ENCODE measurements at places on chromosomes 11 and 22.

- DNase-seq: no peak
These were observed 1.3 kb upstream of the ZNF202 start for GRCh38 chr11:123742724-123743120.

GRCh38 chr22:32728291-32728690 lies 73.2 kb upstream of the TIMP3 start:
- no peak for DNase-seq

DNA sequence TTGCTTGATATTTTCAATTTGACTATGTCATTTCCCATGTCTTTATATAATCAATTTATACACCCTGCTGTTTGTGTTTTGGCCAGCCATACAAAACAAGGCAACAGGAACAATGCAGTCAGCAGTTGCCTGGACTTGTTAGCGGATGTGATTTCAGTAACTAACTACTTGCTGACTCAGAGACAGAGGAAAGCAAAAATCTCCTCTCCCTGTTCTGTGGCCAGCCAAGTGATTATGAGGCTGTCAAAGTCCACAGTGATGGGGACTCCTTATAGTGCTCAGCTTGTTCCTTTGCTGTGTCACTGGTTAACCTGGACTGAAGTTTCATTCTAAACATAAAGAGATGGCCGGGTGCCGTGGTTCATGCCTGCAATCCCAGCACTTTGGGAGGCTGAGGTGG lies 32.6 kb upstream of the APLP2 start:
- DNase-seq: no peak

DNA sequence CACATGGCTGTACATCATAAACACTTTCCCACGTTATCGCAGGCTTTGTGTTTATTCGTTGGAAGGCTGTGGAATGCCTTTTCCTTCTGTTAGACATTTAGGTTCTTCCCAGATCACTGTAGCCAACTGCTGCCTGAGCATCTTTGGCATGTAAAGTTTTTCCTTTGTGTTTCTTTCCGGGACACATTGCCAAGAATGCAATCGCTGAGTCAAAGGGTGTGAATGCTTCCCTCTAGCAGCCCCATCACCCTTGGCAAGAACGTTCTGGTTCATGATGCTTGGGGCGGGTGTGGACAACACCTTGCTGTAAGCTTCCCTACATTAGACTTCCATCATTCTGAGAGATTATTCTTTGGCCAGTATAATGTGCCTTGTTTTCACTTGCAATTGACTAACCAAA lies 136.2 kb downstream of the OSBP2 start:
- no peak for DNase-seq

GRCh38 chr22:50425179-50425916 lies 49.5 kb downstream of the SBF1 start:
- DNase-seq: no peak

DNA sequence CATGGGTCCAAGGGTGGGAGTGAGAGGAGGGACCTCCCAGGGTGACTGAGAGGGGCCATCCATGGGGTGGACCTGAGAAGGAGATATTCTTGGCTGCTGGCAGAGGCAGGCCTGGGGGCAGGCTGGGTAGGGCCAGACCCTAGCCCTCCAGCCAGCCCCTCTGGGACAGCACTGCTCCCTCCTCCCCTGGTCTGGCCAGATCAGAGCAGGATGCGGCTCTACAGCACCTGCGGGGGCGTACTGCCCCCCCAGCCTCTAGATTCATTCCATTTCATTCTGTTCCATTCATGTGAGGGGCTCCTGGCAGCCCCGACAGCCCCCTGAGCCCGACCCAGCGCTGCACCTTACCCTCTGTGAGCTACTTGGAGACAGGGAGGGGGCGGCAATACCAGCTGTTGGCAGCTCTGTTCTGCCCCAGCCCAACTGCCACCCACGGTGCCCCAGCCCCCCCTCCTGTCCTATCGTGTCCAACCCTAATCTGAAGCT lies 34.3 kb upstream of the MYRF start:
- DNase-seq: no peak

GRCh38 chr11:66289548-66290329 lies 796 bp upstream of the YIF1A start:
- peak; percentile 87 for DNase-seq

DNA sequence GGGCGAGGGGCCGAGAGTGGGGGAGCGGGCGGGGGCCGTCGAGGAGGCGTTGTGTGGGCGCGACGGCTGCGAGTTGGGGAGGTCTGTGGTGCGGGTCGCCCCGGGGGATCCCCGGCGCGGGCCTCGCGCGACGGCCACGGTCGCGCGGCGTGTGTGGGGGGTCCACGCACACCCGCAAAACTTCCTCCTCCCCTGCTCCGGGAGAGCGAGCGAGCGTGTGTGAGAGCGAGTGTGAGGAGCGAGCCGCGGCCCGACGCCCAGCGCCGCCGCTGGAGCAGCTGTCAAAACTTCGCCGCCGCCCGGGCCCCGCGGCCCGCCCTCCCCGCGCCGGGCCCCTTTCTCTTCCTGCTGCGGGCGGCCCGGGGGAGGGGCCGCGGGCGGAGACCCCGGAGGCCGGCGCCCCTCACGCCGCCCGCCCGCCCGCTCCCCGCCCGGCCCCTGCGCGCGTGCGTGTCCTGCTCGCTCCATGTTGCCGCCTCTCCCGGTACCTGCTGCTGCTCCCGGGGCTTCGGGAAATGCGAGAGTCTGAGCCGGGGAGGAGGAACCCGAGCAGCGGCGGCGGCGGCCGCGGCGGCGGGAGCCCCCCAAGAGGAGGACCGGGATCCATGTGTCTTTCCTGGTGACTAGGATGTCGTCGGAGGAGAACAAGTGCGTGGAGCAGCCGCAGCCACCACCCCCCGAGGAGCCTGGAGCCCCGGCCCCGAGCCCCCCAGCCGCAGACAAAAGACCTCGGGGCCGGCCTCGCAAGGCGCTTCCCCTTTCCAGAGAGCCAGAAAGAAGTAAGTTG lies 9.0 kb upstream of the CCT8L2 start:
- DNase-seq: peak; percentile 14

GRCh38 chr11:6413791-6414201 lies 5.1 kb downstream of the APBB1 start:
- peak; percentile 61 for DNase-seq

- no peak for DNase-seq
These were observed 243.9 kb downstream of the CTTN start for GRCh38 chr11:70642266-70642665.

GRCh38 chr11:77151804-77152509 lies 23.9 kb downstream of the MYO7A start:
- DNase-seq: peak; percentile 66

GRCh38 chr11:83721263-83721662 lies 435.1 kb upstream of the CCDC90B start:
- DNase-seq: no peak

DNA sequence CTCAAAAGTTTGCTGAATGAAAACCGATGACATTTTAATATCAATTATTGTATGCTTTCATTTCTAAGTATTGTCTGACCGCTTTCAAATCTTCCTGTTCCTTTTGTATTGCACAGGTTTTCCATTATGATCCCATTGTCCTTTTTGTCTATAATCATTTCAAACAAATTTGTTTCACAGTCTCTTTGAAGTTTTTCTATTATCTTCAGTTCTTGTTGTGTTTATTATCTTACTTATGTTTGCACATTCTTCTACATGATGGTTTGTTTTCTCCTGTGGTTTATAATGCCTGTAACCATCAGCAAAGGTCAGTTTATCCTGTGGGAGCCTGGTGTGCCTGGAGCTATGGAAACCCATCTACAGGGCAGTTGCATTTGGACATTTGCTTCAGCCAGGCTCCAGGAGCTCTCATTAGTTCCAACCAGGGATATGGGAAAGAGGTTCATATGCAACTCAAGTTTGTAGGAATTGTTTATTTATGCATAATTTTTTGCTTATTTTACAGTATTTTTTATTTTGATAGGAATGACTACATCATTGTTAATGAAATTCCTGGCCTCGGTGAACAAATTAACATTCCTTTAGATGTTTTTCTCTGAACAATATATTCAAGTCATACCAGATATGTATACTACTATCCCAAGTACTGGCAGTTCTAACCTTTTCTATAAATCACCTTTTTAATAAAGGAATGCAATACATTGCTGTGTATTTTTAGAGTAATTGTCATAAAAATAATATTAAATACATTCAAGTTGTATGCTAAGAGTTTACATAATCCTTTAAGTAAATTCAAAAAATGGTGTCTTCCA lies 179.2 kb downstream of the SBF2 start:
- DNase-seq: no peak

DNA sequence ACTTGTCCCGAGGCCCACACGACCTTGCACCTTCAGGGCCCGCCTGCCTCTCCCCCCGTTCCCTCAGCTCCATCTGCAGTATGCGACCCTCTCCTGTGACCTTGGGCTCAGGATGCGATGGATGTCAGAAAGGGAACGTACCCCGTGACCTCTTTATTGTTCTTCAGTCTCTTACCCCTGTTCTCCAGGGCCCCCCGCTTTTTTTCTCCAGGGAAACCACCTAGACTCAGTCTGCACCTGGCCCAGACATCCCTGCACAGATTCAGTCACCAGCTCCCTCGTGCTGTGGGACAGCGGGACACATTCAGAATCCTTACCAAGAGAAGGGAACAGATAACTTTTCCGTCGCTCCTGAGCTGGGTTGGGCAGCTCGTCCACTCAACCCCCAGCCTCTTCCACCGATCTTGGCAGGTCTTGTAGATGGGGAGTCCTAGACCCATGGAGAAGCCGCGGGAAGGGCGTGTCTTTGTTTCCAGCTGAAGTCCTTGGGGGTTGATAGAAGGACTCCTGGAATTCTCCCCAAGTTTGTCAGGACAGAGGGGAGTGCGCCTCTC lies 1.4 kb upstream of the PHOX2A start:
- DNase-seq: no peak

GRCh38 chr11:65423516-65424204 lies 1.1 kb downstream of the NEAT1 start:
- peak; percentile 71 for DNase-seq

- DNase-seq: no peak
These were observed 5.9 kb upstream of the PEX26 start for GRCh38 chr22:18071968-18072310.

GRCh38 chr11:77821349-77821851 lies 456 bp downstream of the AAMDC start:
- peak; percentile 13 for DNase-seq

- peak; percentile 1 for DNase-seq
These were observed 27.5 kb downstream of the CHEK2 start for GRCh38 chr22:28714043-28714628.

- DNase-seq: no peak
These were observed 69.2 kb upstream of the RRM1 start for GRCh38 chr11:4025248-4025966.

GRCh38 chr11:124071623-124071948 lies 30.5 kb upstream of the OR10G7 start:
- DNase-seq: no peak

DNA sequence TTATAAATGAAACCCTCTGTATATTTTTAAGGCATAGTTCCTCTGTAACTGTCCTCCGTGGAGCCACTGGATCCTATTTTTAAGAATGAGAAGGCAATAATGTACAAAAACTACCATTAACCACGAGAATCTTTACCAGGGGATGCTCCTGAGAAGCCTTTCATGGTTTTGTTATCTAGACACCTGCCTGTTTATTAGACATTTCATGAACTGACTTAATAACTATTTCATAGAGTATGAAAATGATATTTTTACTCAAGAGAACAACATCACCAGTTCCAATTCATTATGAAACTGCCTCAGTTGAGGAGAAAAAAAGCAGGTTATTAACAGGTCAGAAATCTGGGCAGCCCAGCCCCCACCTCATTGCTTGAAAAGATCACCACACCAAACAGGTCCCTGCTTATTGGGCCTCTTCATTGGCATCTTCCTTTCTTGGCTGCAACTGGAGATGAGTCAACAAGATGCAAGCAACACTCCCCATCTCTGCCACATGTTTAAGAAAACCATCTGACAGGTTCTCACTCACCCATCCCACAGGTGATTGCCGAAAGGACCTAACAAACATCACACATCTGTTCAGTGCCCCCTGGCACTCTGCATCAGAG lies 27.8 kb downstream of the ETS1 start:
- DNase-seq: no peak

DNA sequence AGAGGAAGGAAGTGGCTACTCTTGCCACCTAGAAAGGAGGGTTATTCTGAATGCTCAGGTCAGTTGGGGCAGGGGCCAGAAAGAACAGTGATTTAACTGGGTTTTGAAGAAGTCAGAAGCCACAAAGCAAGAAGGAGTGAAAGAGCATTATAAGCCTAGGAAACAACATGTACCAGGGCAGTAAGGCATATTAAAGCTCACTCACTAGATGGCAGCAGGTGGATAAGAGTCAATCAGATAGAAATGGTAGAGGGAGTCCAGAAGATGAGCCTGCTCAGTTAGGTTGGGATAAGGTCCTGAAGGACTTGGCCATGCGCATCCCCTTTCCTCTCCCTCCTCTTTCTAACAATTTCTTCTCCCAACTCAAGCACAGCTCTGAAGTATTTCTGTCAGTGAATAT lies 22.0 kb upstream of the PATE1 start:
- no peak for DNase-seq

All from stimulated activated naive CD8-positive, alpha-beta T cell treated with anti-CD3 and anti-CD28 coated beads, Interleukin-15, amount 100 ng/mL, for 72 hours (primary cell).